ENCODE measurements at places on chromosomes 16 and 17.

DNA sequence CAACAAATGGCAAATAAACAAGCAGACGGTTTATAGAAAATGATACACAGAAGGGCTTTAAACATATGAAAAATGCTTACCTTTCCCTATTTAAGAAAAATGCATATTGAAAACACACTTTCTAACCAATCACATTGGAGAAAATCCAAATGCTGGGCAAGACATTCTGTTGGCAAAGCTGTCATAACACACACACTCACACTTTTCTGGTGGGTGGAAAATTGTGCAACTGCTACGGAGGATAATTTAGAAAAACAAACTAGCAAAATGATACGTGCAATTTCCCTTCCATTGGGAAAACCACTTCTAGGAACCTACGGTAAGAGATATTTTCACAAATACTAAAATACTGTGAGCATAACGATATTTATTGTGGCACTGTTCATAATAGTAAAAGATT is 9.8 kb upstream of the MYH3 start:
- DNase-seq = no peak

- DNase-seq = no peak
These were observed 438.1 kb upstream of the CCL2 start for GRCh38 chr17:33816842-33817617.

DNA sequence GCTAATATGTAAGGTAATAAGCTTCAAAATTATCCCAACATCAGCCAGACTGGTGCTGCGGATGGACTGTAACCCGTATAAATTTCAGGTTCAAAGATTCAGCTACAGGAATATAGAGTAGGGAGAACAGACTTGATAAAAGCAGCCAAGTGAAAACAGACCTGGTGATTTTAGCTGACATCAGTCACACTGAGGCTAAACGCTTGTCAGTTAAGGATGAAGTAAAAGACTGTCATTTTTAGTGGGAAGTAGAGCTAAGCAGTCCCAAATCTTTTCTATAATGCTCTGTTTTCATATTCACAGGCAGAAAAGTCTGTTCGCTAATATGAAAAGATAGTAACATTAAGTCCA is 35.4 kb downstream of the CMTM4 start:
- DNase-seq = no peak

GRCh38 chr16:80806927-80807340 is 2.5 kb upstream of the CDYL2 start:
- no peak for DNase-seq

DNA sequence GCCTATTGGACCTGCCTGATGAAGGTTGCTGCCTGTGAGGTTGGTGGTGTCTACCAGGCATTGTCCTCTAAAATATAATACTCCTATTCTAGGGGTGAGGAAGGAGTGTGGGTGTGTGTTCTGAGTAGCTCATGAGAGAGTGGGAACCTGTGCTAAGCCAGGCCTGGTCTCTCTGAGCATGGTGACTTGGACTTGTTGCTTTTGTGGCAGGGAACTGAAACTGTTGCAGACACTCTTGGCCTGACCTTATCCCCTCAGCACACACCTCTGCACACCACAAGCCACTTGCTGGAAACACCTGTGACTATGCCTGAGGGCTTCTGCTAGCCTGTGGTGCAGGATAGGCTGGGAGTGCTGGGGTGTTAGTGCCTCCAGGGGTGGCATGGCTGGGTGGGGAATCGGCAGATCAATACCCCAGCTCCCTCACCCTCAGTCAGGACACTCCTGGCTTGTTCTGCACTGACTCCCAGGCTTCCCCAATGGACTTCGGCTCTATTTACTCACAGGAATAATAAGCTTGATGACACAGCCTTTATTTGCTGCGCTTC is 29.9 kb downstream of the PLCG2 start:
- no peak for DNase-seq

Measured in stimulated activated CD8-positive, alpha-beta memory T cell treated with anti-CD3 and anti-CD28 coated beads, Interleukin-4, amount 100 ng/mL, for 1 hour (primary cell).